ENCODE measurements at places on chromosomes 7 and 10.

GRCh38 chr10:76937181-76937600 is 700.4 kb downstream of the KCNMA1 start:
- DNase-seq = no peak

GRCh38 chr7:157800281-157800680 is 463.5 kb downstream of the DNAJB6 start:
- no peak for DNase-seq

DNA sequence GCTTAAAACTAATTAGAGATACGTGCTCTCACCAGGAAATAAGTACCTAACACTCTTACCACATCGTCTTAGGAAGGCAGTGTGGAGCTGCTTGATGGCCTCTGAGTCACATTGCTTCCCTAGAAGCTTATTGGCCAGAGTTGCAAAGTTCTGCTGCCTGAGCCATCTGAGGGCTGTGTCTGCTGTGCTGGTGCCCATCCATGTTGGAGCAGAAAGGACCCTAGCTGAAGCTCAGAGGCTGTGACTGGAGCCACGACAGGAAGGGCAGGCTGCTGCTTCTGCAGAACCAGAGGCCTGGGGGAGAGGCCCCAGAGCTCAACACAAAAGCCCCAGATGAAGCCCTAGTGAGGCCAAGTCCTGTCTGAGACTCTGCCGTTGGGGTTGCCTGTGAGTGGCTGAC is 64.8 kb upstream of the IGFBP3 start:
- DNase-seq = no peak

GRCh38 chr7:107233174-107233573 is 64.4 kb downstream of the HBP1 start:
- DNase-seq = no peak

GRCh38 chr10:2935647-2936386 is 131.5 kb upstream of the PFKP start:
- DNase-seq = no peak

GRCh38 chr10:94036766-94037033 is 43.0 kb downstream of the PLCE1 start:
- no peak for DNase-seq
